Fibroblast of villous mesenchyme (primary cell): ENCODE measurements at places on chromosomes 5 and 9. TPM values are rescaled to one million over a fixed set of nuclear protein-coding genes. Genes with fewer than 3 reads are reported as not detected.

The PTGDS gene
- 10.8 and 21.9 TPM in 2 replicates for total RNA-seq

The C5orf52 gene
- total RNA-seq: not detected in 2 replicates

The NRG2 gene
- under 0.01 and 0.64 TPM in 2 replicates for total RNA-seq

The SV2C gene
- not detected in 2 replicates for total RNA-seq

The LHX3 gene
- total RNA-seq: not detected in 2 replicates

The C8G gene
- total RNA-seq: 0.86 TPM in 1 of 2 replicates, not detected in the other

The NMUR2 gene
- not detected in 2 replicates for total RNA-seq

The FIBCD1 gene
- 4.3 and 19.3 TPM in 2 replicates for total RNA-seq

The ADAMTS16 gene
- under 0.01 and 2.6 TPM in 2 replicates for total RNA-seq

The TMC1 gene
- total RNA-seq: under 0.01 and 1.3 TPM in 2 replicates

The OSMR gene
- 89.2 and 114 TPM in 2 replicates for total RNA-seq

The NUTM2F gene
- not detected in 2 replicates for total RNA-seq

The GABRA6 gene
- total RNA-seq: not detected in 2 replicates

The KCNMB1 gene
- total RNA-seq: under 0.01 TPM in 1 of 2 replicates, not detected in the other

The ZFP37 gene
- total RNA-seq: 1.6 and 2.6 TPM in 2 replicates

The IFNE gene
- 1.7 and 2.3 TPM in 2 replicates for total RNA-seq

The AFAP1L1 gene
- 10.8 and 11.9 TPM in 2 replicates for total RNA-seq

The TSSK1B gene
- total RNA-seq: 0.43 and 0.64 TPM in 2 replicates

The NDST1 gene
- total RNA-seq: 87.2 and 89.5 TPM in 2 replicates

The ZNF354C gene
- 6.8 and 9.1 TPM in 2 replicates for total RNA-seq

The CBY3 gene
- total RNA-seq: 0.32 TPM in 1 of 2 replicates, not detected in the other
